Hematopoietic multipotent progenitor cell treated with erythropoietin and hydrocortisone succinate and interleukin-3 and kit ligand, for 6 days (in vitro differentiated cells): ENCODE measurements at places on chromosomes 2 and 18.

GRCh38 chr2:117308861-117309770 is 505.4 kb upstream of the DDX18 start:
- no peak for DNase-seq

DNA sequence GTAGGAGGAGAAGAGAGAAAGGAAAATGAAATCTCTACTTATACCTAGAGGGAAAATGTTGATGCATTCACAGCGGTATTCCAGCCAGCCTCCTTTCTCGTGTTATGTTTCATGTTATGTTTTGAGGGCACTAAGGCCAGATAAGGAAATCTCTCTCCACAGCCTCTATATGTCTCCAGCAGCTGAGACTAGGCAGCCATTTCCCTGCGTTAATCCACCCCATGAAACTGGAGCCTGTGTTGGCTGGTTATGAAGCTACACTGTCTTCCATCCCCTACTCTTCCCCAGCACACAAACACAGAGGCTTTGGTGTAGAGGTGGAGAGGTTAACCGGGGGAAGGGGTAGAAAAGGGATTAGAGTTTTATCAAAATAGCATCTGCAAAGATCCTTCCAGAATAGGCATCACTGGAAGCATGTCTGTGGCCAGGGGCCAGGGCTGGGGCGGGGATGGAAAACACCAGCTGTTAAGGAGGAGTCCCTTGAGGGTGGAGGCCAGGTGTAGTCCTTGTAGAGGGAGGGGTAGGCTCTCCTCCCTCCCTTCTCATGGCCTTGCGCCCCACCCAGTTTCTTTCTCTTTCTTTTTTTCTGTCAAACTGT is 100.9 kb upstream of the TNP1 start:
- no peak for DNase-seq

DNA sequence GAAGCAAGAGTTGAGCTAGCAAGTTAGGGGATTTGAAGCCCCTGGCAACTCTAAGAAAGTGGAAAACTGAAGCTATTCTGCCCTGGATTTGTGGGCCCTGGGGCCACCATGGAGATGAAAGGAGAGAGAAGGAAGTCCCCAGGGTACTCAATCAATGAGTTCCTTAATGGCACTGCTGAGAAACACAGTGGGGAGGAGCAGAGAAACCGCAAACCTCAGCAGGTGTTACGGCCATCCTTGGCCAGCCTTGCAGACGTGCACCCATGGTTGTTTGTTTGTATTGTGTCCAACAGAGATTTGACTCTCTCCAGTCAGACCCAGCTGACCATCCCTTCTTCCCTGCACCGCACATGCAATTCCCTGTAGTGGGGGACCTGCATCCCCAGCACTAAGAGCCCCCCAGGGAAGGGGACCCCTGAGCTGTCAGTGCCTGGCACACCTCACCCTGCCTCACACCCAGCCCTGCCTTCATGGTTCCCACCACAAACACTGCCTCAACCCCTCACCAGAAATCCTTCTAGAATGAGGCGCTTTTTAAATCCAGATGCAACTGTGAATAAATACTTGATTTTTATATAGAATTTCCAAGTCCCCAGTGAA is 255.3 kb downstream of the SH3BP4 start:
- no peak for DNase-seq

DNA sequence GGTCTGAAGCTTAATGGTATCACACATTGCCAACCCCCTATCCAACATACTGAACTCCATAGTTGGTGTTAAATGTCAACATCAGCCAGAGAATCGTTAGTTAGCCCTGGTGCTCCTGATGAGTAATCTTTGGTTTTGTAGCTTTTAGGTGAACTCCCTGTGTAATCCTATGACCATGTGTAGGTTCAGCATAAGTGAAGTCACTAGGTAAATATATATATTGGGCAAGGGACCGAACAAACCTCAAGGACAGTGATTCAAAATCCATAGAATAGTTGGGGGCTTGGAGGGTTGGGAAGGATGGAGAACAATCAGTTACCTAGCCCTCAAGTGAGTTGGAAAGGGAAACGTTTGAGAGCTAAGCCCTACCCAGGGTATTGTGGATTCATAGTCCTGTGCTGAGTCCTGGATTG is 16.0 kb upstream of the AP1S3 start:
- no peak for DNase-seq

DNA sequence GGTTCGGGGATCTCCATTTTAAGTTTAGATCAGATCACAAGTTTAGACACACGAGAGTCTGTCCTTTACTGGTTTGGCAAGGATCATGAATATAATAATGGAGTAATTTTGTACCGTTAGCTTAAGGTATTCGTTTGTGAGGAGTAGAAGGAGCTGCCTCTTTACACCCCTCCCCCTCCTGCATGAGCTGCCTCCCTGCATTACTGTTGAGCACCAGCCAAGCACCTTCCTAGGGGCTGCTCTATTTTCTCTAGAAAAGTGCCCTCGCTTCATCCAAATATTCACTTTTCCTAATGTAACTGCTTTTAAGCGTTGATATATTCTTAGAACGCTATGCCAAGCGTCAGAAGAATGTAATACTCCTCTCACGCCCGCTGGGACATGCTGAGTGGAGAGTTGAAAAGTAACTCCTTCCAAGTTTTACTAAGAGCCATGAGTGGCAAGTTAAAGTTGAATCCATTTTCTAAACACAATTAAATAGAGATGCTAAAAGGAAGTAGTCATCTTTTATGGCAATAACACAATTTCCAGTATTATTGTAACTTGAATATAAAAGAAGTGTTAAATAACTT is 25.4 kb upstream of the SCN7A start:
- DNase-seq: no peak

DNA sequence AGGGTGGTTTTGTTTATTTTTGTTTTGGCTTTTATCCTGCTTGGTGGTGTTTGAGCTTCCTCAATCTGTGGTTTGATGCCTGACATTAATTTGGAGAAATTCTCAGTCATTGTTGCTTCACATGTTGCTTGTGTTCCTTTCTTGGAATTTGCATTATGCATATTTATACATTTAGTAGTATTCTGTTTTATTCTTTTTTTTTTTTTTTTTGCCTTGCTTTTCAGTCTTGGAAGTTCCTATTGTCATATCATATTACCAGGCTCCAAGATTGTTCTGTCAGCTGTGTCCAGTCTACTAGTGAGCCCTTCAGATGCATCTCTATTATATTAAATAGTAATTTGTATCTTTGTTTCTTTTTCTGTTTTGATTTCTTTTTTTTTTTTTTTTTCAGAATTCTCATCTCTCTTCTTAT is 77.0 kb downstream of the EPC2 start:
- DNase-seq: no peak
